ENCODE measurements at places on chromosomes 4 and X. TPM values are rescaled to one million over a fixed set of nuclear protein-coding genes. Genes with fewer than 3 reads are reported as not detected.

DNA sequence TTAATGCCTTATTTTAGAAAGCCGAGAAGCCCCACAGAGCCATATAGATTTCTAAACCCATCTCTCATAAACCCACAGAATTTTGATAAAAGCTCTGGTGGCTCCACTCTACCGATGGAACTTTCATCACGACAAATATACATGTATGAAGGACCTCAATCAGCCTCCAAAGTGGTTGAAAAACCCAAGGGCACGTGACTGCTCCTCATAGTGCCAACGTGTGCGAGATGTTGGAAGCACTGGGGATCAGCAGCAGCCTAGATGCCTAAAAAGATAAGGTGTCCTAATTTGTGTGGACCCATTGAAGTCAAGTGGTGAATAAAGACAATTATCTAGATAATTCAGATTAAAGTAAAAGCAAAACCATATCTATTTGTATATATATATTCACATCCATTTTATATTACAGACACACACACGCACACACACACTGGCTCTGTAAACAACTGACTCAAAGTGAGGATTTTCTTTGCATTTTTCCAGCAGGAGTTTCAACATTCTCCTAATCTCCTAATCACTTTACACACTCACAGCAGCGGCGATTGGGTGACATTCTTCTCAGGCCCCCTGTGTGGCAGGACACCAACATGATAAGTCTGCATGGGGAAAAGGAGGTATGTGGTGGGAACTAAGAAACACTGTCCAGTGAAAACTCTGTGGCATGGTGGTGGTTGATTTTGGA lies 2.8 kb upstream of the PITX2 start:
- no peak for DNase-seq

- DNase-seq: peak; percentile 79
Observed at GRCh38 chrX:9530848-9531274, 66.0 kb downstream of the TBL1X start.

GRCh38 chrX:25156832-25157231 lies 141.1 kb upstream of the ARX start:
- no peak for DNase-seq

The MAMLD1 gene
- 1.8 TPM for total RNA-seq

Data from activated CD8-positive, alpha-beta T cell treated with anti-CD3 and anti-CD28 coated beads for 36 hours (primary cell).